ENCODE measurements at places on chromosomes 1 and 21. TPM values are rescaled to one million over a fixed set of nuclear protein-coding genes. Genes with fewer than 3 reads are reported as not detected.

GRCh38 chr1:210072129-210072528, 134.1 kb downstream of the SYT14 start:
- DNase-seq, result no peak

- DNase-seq, result no peak
Observed at GRCh38 chr1:248739572-248740205, 15.9 kb downstream of the LYPD8 start.

TRPM2 gene
- total RNA-seq, result 1.9 TPM

DNA sequence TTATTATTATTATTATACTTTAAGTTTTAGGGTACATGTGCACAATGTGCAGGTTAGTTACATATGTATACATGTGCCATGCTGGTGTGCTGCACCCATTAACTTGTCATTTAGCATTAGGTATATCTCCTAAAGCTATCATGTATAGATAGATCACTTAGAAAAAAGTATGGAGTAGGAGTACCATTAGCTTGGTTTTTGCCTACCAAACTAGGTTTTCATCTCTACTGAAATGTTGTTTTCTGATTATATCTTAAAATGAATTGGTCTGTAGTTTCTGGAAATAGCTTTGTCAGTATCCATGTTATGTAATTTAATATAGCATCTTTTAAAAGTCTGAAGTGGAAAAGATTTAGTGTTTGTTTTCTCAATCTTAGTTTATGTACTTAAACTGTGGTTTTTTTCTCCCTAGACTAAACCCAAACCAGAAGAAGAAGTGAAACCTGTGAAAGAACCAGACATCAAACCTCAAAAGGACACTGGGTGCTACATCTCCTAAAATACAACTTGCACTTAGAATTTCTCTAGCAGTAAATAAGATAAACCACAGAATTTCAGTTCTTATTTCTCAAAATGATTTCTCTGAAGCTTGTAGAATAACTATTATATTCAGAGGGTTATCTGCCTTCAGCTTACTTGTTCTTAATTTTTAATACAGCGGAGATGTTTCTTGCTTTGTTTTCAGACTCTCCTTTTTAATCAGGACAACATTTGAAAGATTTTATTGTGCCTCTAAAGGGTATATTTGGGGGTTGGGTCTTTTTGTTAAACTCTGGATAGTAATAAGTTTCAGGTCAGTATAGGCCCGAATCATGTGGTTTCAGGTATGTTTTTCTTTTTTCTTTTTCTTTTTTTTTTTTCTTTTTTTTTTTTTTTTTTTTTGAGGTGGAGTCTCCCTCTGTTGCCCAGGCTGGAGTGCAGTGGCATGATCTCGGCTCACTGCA, 4.5 kb upstream of the FAM177B start:
- DNase-seq, result no peak

GRCh38 chr1:12112711-12113161, 49.6 kb downstream of the TNFRSF8 start:
- DNase-seq, result no peak

DNA sequence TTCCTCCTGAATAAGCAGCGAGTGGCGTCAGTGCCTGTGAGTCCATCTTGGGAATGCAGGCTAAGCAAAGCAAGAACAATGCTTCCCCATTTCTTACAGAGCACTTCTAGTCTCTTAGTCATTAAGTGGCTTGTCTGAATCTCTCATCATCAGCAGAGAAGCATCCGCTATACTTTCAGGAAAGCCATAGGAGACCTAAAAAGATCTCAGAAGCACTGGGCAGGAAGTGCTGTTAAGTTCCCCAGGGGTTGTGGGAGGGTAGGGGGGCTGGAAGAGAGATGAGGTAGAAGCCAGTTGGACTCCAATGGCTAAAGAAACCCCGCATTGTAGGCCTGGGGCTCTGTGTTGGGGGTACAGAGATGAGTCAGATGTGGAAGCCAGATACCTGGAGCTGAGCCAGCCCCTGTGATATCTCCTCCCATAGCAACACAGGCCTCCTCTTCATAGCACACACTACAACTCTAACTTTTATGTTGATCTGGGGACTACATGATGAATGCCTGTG, 44.9 kb downstream of the SYT6 start:
- DNase-seq, result no peak

Data from lower leg skin (tissue), 4 donors.